ENCODE measurements at places on chromosomes 4 and X.

DNA sequence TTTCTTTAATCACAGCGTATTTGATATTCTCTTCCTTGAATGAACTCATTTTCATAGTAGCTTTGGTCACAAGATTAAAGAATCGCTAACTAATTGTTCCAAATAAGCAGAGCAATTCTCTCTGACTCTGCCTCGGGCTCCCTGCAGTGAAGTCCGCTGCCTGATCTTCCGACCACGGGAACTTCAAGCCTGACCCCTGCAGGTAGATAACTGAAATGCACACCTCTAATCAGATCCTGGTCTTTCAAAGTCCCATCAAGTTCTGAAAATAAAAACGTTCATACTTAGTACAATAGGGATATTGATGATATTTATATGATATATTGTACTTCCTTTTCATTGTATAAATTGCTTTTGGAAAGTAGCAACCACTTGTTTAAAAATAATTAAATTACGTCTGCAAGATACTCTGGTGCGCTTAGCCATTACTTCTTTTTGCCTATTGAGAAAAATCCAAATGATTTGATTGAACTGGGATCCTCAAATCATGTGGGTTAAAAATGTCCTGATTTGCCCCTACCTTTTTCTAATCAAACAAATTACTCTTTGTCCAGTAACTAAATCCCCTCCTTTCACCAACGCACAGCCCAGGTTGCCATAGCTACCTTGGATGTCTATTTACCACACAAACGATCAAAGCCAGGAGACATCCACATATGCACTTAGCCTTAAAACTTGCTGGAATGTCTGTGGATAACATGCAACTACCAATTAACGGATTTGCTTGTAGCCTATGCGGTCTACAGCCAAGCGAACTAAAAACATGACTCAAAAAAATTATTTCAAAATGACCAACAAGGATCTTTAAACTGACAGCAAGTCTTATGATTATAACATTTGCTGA is 4.2 kb downstream of the MID1 start:
- peak; percentile 63 for DNase-seq

- DNase-seq = peak; percentile 68
These were observed 2315.4 kb upstream of the AGA start for GRCh38 chr4:179757641-179758040.

DNA sequence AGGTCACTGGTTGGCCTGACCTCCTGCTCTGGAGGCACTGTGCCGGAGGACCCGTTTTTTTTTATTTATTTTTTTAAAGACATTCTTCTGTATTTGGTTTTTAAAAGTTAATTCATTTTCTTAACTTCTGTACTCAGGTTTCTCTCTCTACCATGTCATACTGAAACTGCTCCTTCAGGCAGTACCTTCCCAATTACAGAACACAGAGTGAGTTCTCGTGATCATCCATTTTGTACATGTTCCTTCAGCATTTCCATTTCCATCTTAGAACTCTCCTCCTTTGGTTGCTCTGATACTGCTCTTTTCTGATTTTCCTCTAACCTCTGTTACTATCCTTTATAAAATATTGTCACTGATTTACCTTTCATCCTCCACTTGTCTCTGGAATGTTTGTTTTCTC is 17.9 kb downstream of the UBE2K start:
- no peak for DNase-seq

- DNase-seq = no peak
These were observed 163.3 kb downstream of the PTCHD1 start for GRCh38 chrX:23497919-23498318.

DNA sequence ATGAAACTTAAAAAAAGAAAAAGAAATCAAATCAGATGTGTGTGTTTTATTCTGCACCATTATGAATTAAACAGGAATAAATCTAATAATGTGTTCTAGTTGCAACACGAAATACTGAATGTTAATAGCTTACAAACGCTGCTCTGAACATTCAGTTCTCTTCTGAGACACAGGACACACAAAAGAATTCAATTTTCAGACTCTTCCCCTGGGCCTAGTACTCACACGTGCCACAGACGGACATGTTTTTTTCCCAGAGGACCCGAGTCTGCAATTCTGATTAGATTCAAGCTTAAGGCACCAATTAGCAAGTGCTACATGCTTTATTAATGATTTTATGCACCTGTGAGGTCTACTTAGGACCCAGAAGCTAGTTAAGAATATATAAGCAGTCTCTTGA is 20.5 kb downstream of the C4orf54 start:
- no peak for DNase-seq
